ENCODE measurements at places on chromosomes 3 and 15.

- DNase-seq = no peak
Observed at GRCh38 chr3:16286161-16286560, 21.1 kb downstream of the OXNAD1 start.

DNA sequence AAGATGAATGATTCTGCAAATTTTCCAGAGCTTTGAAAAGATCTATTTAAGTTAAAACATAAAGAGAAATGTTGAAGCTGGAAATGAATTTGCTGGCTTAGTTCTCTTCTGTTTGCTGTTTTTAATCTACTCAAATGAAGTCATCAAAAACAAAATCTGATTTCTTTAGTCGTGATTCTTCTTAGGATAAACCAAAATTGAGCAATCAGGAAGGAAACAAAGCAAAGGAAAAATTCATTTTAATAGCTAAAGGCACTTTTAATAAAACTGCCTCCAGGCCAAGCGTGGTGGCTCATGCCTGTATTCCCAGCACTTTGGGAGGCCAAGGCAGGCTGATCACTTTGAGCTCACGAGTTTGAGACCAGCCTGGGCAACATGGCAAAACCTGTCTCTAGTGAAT is 91.2 kb downstream of the DUT start:
- DNase-seq = no peak

GRCh38 chr15:101149864-101150722 is 101.8 kb downstream of the CHSY1 start:
- no peak for DNase-seq

GRCh38 chr15:70636540-70637165 is 126.7 kb downstream of the UACA start:
- no peak for DNase-seq

DNA sequence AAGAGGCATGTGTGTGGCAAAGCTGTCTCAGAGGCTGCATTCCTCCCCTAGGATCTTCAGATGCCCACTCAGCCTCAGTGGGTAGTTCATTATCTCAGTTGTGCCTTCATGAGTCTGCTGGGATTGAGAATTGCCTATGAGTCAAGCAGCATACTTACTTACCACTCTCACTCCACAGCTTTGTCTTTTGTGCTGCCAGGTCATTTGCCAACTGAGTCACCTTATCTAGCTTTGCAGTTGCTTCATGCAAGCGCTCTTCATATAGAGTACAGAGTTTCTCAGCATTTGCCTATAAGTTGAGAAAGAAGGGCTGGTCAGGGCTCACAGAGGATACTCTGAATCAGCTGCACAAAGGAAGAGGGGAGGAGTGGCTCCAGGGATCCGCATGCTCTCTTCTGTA is 89.5 kb downstream of the MYH15 start:
- DNase-seq = no peak

GRCh38 chr3:61371123-61371522 is 119.9 kb upstream of the FHIT start:
- DNase-seq = no peak

DNA sequence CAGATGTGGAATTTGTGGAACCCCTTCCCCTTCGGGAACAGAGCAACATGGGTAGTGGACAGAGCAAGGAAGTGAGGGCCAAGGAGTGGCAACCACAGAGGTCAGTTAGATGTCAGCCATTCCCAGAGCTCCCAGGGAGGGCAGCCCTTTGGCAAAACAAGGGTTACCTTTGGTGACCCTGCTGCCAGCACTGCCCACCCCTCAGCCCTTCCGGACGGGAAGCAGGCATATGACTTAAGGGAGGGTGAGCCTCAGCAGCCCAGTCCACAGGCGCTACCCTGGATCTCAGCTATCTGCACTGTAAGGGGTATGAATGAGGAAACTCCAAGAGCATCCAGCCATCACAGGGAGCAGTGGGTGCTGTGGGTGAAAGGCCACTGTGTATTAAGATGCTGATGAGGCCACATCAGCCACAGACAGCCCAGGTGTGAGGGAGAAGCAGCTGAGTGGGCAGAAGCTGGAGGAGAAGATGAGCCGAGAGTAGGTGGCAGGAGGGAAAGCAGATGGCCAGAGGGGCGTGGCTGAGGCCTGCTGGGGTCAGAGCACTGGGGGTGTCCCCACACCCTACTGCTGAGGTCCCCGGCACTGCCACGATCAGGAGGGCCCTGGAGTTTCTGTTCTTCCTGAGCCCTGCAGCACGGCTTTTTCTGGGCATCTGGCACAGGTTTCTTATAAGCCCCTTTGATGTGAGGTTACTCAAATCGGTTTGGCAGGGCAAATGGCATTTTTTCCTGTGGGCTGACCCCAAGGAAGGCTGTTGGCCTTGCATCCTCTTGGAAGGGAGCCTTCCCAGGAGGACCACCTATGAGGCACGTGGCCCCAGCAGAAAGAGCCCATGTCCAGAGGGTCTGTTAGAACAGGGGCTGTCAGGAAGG is 6.2 kb downstream of the PLA2G4D start:
- no peak for DNase-seq

- DNase-seq = no peak
Observed at GRCh38 chr15:82807920-82808633, 1.4 kb upstream of the WHAMM start.

- no peak for DNase-seq
Observed at GRCh38 chr3:185825639-185826481, 1.0 kb upstream of the IGF2BP2 start.

DNA sequence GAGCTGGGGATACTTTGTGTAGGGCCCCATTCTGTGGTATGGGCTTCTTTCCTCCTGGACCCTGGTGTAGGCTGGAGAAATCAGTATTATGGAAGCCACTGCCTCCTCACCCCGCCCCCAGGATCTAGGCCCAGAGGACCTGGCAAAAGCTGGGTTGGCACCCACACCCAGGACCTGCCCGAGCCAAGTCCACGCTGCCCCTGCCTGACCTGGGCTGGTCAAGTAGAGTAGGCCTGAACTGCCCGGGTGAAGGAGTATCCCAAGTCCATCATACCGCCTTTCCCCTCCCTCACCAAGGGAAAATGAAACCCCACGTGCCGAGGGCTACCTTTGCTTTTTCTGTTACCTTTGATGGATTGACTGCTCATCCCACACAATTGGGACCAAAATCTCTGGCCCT is 37.7 kb upstream of the TRAK1 start:
- no peak for DNase-seq

DNA sequence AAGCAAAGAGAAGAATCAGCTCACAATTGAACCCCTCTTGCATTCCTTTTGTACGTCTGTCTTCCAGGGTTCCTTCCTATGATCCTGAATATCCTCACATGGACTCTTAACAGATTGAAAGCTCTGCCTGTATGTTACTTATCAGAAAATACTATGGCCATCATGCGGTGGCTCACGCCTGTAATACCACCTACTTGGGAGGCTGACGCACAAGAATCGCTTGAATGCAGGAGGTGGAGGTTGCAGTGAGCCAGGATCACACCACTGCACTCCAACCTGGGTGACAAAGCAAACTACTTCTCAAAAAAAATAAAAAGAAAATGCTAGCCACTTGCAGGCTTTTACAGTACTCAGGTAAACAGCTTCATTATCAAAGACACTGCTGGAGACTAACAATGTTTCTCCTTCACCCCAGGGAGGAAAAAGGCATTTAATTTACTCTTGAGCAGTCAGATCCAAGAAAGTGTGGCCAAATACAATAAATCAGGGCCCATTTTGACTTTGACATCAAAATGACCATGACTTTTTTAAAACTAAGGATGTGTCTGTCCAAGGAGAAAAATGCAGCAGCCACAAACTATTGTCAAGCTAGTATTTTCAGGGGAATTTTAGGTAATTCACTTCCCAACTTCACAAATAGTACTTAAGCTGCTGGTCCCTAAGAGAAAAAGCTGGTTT is 27.3 kb downstream of the NPTN start:
- peak; percentile 37 for DNase-seq

GRCh38 chr3:183506674-183507320 is 48.7 kb downstream of the KLHL6 start:
- no peak for DNase-seq

- peak; percentile 11 for DNase-seq
Observed at GRCh38 chr15:33234020-33234461, 39.5 kb upstream of the FMN1 start.

DNA sequence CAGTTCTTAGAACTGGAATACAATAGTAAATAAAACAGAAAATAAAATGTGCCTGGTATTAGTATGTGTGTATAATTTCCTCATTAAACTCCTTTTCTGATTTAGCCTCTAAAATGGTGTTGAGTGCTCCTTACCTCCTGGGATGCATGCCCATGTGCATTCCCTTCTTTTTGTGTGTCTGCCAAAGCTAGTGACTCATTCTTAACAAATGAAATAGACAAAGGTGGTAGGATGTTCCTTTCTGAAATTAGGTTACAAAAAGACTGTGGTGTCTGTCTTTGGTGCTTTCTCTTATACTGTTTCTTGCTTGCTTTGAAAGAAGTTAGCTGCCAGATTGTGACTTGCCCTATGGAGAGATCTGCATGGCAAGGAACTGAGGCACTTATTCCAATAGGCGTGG is 623.7 kb downstream of the GRM7 start:
- no peak for DNase-seq

DNA sequence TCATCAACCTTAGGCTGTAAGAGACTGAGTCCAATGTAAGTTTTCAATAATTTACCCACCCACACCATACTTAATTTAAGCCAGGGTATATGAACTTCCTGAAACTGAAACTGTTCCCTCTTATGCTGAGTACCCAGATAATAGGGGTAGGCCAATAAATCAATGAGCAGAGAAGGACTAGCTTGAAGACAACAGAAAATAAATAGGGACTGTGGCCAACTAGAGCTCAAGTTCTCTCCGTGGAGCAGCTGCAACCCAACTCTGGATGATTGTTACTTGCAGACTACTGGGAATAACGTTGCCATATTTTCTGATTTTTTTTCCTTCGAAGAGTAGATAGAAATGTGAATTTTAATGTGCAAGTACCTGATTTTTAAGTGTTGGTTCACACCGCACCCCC is 128.0 kb downstream of the ATG7 start:
- no peak for DNase-seq

DNA sequence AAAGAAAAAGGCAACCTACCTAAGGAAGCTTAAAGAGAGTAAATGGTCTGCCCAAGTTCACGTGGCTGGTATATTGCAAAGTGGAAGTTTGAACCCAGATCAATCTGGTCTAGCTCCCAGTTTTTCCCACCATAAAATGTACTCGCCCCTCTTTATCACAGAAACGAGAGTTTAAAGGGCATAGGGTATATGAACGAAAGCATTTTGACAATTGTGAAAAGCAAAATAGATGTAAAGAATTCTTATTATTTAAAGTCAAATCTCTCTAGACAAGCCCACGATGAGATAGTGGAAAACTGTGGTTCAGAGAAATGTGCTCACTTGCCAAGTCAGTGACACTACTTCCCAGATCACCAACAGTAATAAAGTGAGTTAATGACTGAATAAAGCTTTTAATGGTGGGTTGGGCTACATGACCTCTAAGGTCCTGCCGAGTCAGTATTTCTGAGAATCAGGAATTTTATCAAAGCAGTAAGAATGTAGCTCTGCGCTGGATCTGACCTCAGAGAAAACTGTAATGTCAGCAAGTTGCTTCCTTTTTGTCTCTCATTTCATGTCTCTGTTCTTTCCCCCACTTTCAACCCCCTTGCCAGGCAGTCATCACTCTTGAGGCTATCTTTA is 23.3 kb upstream of the NEO1 start:
- no peak for DNase-seq

DNA sequence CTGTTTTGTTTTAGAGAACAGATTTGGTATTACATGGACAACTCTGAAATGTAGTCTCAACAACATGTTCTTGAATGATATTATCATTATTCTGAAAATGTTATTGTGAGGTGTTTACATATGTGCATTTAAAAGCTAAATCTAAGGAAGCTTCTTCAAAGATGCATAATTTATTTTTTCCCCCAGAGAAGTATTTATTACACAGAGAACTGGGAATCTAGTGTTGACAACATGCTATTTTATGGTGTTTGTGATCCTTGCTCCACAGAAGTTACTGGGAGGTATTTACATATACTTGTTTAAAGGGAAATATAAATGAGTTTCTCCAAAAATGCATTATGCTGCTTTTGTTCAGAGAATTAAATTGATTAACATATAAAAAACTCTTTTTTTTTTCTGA is 18.3 kb upstream of the TUBGCP5 start:
- DNase-seq = no peak

- DNase-seq = no peak
Observed at GRCh38 chr15:66997212-66997611, 68.2 kb upstream of the SMAD3 start.

- DNase-seq = peak; percentile 40
Observed at GRCh38 chr15:37995461-37996347, 61.3 kb downstream of the TMCO5A start.

DNA sequence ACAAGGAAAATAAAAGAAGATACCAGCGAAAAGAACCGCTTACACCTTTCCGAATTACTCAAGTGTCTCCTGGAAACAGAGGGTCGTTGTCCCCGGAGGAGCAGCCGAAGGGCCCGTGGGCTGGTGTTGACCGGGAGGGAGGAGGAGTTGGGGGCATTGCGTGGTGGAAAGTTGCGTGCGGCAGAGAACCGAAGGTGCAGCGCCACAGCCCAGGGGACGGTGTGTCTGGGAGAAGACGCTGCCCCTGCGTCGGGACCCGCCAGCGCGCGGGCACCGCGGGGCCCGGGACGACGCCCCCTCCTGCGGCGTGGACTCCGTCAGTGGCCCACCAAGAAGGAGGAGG is 325 bp downstream of the ALCAM start:
- DNase-seq = no peak

GRCh38 chr3:49454458-49454857 is 15.6 kb upstream of the DAG1 start:
- DNase-seq = no peak

GRCh38 chr15:93173369-93173768 is 84.4 kb upstream of the RGMA start:
- DNase-seq = no peak

GRCh38 chr3:148074946-148075345 is 622.8 kb upstream of the AGTR1 start:
- DNase-seq = no peak

DNA sequence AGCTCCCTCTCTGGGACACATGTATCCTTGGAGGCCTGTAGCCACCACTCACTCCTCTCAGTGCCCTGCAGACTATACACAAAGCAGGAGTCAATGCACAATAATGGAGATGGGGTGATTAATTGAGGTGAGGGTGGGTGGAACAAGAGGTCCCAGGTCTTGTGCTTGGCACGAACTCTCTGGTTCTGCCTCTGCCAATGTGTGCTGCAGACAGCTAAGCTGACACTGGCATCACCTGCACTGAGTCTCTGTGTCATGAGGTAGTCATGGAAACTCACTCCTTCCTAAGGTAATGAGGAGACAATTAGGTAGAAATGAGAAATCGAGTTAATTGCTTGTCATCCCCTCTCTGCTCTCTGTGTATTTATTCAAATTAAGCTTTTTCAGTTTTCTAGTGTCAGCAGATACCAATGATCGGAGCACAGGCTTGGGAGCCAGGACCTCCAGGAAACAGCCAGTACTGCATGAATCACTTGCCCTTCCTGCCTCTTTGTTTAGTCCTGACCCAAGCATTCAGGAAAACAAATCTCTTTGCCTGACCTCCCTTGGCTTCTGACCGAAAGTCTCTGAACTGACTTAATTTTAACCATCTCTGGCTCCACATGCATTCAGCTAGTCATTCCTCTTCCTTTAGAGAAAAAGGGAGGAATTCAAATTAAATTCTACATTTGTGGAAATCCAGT is 56.7 kb downstream of the DRD3 start:
- no peak for DNase-seq

- no peak for DNase-seq
Observed at GRCh38 chr3:43776101-43776500, 85.4 kb downstream of the ABHD5 start.

All from NCI-H2227 treated with DMSO at 0.1 percent for 48 hours (cell line).